ENCODE measurements at places on chromosomes 16 and 17.

GRCh38 chr17:21815352-21816063 lies 123.2 kb downstream of the KCNJ18 start:
- no peak for DNase-seq

DNA sequence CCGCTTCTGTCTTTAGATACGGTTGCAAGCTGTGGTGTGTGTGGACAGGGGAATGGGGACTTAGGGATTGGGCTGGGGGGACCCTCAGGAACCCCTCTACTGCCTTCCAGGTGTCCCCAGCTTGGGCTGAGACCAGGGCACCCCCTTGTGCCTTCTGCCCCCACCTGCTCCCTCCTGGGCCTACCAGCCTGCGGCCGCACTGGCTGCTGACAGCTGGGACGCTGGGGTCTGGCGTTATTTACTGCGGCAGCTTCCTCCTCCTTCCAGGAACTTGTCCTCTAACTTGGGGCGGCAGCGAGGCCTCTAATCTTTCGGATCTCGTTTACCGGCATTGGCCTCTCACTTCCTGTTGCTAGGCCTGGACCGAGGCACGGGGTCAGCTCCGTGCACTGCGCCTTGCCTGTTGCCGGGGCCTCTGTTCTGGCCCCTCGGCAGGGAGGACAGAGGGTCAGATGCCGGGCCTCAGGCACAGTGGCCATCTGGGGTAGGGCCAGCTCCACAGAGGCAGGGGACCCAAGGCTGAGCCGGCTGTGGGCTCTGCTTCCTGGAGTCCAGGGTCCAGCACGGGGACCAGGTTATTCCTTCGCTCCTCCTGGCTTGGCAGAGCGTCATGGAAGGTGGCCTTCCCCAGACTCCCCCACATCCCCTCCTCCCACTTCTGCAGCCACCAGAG lies 31.8 kb downstream of the TMEM235 start:
- DNase-seq: no peak

- no peak for DNase-seq
These were observed 211.2 kb downstream of the RPTOR start for GRCh38 chr17:80755650-80756405.

DNA sequence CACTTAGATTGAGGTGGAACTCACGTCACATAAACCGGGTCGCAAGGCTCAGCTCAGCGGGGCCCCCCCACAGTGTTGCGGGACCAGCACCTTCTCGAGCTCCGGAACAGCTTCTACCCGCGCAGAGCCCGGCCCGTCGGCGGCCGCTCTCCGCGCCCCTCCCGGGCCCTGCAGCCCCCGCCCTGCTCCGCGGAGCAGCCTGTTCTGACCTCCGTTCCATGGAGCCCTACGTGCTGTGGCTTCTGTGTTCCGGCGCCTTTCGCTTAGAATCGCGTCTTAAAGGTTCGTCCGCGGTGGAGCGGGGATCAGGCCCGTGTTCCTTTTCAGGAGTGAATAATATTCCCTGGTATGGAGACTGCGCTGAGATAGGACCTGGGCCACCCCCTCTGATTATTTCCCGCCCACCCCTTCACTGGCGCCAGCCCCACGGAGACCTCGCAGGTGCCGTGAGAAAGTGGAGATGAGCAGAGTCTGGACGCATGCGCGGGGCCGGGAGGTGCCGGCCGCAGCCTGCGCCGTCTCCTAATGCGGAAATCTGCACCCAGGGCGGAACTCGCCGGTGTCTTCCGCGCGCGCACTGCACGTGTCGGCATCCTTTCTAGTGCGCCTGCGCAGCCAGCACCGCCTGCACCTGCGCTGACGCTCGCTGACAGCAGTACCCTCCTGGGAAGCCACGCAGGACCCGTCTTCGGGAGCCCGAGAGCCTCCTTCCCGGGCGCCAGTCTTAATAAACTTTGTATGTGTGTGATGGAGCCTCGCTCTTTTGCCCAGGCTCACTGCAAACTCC lies 30.9 kb downstream of the ZNF778 start:
- DNase-seq: no peak

DNA sequence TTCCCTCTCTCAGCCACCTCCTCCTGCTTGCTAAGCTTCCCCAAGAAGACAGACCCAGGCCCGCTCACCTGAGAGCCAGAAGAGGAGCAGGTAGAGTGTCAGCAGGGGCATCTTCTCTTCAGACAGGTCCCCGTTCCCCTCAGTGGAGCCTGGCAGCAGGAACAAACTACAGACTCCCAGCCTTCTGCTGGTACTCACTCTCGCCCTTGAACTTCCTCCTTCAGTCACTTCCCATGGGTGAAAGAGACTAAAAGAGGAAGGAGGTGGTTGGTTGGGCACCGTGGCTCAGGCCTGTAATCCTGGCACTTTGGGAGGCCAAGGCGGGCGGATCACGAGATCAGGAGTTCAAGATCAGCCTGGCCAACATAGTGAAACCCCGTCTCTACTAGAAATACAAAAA lies at the start of gene CD300LF:
Gene CD300LF, minus strand, starts transcription at position 168 of the 400 bp plus-strand sequence. Its CDS starts 57 bp downstream, at position 111.
- no peak for DNase-seq

DNA sequence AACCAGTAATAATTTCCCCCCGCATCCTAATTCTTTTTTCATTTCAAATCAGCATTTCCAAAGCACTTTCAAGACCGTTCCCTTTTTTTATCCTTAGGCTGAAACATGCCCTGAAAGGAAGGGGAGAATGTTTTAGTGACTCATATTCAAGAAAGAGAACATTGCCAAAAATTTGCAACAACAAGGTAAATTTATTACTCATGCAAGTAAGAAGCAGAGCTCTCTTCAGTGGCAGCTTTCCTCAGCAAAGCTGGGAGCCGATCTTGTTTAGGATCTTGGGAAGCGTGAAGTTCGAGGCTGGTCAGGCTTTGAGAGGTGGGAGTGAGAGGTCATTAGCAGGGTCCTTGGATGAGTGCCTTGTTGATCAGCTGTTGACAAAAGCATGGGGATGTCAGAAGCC lies 129.5 kb downstream of the PRKCA start:
- peak; percentile 91 for DNase-seq

DNA sequence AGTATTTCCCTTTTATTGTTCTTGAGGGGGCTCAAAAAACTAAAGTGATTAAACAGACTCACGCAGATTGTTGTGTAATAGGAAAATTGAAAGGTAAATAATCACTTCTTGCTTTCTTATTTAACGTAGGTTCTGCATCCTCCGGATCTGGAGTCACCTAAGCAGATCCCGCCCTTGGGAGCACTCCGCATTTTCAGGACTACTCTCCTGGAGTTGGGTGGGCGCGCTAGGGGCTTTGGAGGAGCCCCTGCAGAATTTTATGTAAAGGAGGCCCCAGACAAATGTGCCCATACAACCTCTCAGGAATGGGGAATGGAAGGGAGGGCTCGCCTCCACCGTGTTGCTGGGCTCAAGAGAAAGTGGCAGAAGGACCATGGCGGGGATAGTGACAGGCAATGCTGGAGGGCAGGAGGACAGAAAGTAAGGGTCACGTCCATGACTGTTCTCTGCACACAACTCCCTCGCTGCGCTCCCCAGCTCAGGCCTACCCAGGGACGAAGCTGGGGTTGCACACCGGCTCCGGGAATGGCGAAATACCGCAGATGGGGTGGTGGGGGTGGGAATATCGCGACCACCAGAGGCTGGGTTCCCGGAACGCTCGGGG lies 8.3 kb downstream of the MT2A start:
- DNase-seq: no peak

DNA sequence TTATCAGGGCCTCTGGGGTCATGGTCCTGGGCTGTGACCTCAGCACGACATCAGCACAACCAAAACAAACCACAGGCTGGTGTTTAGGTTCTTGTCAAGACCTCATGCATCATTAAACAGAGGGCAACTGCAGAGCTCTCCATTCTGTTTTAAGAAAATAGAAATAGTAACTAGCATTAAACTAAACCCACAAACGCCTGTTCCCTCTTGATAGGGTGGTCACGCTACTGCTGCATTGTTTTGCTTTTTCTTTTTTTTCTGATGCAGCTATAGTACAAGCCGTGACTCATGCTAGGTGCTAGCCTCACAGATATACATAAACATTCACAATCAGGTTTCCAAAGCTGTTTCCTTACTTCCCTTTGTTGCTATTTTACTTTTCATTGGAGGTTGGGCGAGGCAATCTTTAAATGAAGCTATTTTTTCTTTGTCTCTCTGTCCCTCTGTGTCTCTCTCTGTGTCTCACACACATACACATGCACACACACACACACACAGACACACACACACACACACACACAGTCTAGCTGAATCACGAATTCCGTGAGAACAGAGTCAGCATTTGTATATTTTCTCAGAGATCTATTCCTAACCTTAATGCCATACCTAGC lies 310.3 kb downstream of the CDH13 start:
- DNase-seq: peak; percentile 48

- DNase-seq: peak; percentile 20
These were observed 6.3 kb downstream of the IGSF6 start for GRCh38 chr16:21646091-21646490.

DNA sequence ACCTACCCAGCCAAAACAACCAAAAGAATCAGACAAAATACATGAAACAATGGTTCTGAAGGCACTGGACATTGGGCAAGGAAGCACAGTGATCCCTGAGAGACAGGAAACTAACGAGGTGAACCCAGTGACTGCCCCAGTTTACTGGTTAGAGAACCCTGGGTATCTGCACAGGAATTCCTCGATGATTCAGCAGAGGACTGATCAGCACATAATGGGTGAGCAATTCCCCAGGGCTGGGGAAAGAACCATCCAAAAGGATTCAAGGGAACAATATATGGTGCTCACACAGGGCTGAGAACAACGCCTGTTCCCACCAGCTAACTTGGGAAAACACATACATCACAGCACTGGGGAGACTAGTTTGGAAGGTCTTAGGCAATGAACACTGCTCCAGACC lies 167.2 kb downstream of the PARN start:
- DNase-seq: peak; percentile 46

DNA sequence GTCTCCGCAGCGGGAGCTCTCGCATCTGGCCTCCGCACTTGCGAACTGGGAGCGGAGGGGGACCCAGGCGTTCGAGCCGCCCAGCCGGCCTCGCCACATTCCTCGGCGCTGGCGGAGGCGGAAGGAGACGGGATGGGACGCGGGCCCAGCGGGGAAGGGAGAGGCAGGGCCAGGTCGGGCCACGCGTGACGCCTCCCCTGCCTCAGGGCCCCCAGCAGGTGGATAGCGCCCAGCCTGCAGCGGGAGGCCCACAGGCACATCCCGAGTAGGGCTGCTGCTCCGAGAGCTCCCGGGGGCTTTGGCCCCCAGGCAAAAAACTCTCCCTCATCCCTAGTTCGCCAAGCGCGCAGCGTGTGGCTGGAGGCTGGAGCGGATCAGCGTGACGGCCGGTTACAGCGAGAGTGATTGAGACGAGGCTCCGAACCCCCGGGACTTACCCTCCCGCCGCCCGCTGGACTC lies 800 bp downstream of the PLEKHH3 start:
- DNase-seq: peak; percentile 41

DNA sequence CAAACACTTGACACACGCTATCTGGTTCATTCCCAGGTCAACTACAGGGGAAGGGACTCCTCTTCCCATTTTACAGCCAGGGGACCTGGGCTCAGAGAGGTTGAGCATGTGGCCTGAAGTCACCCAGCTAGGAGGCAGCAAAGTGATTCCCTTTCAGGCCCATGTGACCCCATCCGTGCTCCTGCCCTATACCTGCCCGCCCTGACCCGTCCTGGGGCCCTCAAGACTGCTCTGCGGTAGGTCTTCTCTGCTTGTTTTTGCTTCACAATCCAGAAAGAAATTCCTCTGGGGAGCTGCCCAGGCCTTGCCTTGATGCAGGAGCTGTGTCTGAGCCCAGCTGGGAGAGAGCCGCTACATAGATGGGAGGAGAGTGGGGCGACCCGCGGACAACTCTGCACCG lies 161.4 kb downstream of the SDK2 start:
- DNase-seq: no peak

DNA sequence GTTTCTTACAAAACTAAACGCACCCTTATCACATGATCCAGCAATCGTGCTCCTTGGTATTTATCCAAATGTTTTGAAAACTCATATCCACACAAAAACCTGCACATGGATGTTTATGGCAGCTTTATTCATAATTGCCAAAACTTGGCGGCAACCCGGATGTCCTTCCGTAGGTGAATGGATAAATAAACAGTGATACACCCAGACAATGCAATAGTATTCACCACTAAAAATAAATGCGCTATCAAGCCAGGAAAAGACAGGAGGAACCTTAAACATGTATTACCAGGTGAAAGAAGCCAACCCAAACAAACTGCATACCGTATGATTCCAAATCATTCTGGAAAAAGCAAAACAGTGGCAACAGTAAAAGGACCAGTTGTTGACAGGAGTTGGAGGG lies 10.0 kb downstream of the SPATA32 start:
- no peak for DNase-seq

GRCh38 chr17:19386974-19387920 lies at the start of gene MFAP4:
Gene MFAP4 (minus strand): TSS chr17:19387190. CDS start chr17:19387155, 35 bp downstream.
- peak; percentile 98 for DNase-seq

DNA sequence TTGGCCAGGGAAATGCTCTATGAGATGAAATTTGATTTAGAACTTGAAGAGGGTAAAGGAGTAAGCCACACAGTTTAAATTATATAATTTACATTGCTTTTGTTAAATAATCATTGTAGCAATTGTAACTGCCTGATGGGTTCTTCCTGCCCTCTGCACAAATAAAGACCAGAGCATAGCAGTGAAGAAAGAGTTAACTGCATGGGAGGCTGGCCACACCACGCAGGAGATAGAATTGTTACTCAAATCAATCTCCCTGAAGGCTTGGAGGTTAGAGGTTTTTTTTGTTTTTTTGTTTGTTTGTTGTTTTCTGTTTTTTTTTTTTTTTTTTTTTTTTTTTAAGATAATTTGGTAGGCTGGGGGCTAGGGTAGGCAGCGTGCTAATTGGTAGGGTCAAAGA lies 467.0 kb upstream of the GOT2 start:
- DNase-seq: no peak

GRCh38 chr17:31327534-31328159 lies 6.2 kb upstream of the EVI2A start:
- peak; percentile 85 for DNase-seq

GRCh38 chr17:63675607-63676546 lies 24.0 kb downstream of the LIMD2 start:
- peak; percentile 96 for DNase-seq

- DNase-seq: no peak
These were observed 55.2 kb downstream of the GAN start for GRCh38 chr16:81369888-81370504.

- peak; percentile 56 for DNase-seq
These were observed 1.4 kb upstream of the ALDOA start for GRCh38 chr16:30063893-30064728.

DNA sequence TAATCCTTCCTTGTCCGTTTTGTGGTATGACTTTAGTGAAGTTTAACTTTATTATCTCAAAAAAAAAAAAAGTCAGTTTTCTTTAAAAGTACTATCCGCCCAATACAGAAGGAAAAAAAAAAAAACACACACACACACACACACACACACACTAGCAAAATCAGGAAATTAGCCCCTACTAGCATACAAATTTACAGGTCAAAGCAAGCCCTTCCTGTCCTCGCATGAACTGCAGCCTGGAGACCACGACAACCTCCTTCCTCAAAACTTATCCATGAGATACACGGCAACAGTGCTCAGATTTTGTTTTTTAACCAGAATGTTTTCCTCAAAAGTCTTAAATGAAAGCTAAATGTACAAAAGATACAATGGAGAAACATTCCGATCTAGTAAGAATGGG lies 16.2 kb downstream of the NCOR1 start:
- no peak for DNase-seq

GRCh38 chr17:57035971-57036481 lies 49.0 kb upstream of the AKAP1 start:
- DNase-seq: no peak

- DNase-seq: peak; percentile 22
These were observed 736 bp downstream of the APPBP2 start for GRCh38 chr17:60525328-60525684.

GRCh38 chr16:75106351-75107274 lies 10.0 kb downstream of the LDHD start:
- no peak for DNase-seq

Measured in fibroblast of the aortic adventitia (primary cell).